ENCODE measurements at places on chromosomes 1 and 21. TPM values are rescaled to one million over a fixed set of nuclear protein-coding genes. Genes with fewer than 3 reads are reported as not detected.
A peak's percentile ranks its signal among the peaks of the same experiment; 100 is the strongest.

DNA sequence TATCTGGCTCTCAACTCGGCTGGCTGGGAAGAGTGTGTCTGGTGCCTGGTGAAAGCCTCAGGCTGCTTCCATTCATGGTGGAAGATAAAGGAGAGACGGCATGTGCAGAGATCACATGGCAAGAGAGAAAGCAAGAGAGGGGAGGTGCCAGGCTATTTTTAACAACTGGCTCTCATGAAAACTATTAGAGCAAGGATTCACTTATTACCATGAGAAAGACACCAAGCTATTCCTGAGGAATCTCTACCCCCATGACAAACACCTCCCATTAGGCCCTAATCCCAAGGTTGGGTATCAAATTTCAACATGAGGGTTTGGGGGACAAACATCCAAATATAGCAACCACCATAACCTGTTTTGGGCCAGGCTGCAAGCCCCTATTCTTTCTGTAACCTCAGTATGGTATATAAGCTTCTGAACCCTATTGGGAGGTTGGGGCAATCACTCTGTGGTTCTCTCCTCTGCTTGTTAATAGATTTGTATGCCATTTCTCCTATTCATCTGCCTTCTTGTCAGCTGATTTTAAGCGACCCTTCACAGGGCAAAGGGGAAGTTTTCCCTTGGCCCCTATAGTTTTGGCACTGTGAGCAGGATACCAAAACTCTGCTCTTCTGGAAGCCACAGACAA is 179.0 kb upstream of the TNR start:
- H3K4me1 ChIP-seq = no peaks in the 10 kb centered on the region
- no peak overlapping the region for H3K4me3 ChIP-seq
- H3K36me3 ChIP-seq = no peaks in the 10 kb centered on the region
- H3K27me3 ChIP-seq = no peaks in the 10 kb centered on the region

GRCh38 chr21:14977814-14978213 is 87.0 kb downstream of the NRIP1 start:
- H3K4me1 ChIP-seq = no peaks in the 10 kb centered on the region
- DNase-seq = no peak
- no peak overlapping the region for H3K4me3 ChIP-seq
- no peak overlapping the region for H3K27ac ChIP-seq

DNA sequence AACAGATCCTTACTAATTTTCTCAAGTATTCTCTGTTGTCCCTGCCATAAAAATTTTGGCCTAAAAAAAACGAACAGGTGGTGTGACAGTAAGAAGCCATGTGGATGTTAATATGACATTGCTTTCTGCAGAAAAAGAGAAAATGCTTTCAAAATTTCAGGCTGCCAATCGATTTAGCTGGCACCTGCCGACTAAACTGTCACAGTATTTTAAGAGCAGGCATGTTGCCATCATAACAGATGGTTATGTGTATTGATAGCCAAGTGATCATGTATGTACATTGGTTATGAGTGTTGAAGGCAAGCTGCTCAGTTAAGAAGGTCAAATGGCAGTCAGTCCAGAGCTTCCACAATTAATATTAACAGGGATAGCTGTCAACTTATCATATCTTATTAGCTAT is 1017.0 kb downstream of the MRPL39 start:
- H3K4me3 ChIP-seq = no peak overlapping the region
- H3K4me1 ChIP-seq = no peaks in the 10 kb centered on the region
- H3K27ac ChIP-seq = no peak overlapping the region
- H3K27me3 ChIP-seq = no peaks in the 10 kb centered on the region
- DNase-seq = no peak

GRCh38 chr21:26934383-26934782 is 32.5 kb downstream of the ADAMTS5 start:
- H3K27ac ChIP-seq = no peak overlapping the region
- no peaks in the 10 kb centered on the region for H3K27me3 ChIP-seq
- no peaks in the 10 kb centered on the region for H3K4me1 ChIP-seq
- no peaks in the 10 kb centered on the region for H3K36me3 ChIP-seq
- no peak overlapping the region for H3K4me3 ChIP-seq

SPATA17 gene
- polyA plus RNA-seq = not detected

DNA sequence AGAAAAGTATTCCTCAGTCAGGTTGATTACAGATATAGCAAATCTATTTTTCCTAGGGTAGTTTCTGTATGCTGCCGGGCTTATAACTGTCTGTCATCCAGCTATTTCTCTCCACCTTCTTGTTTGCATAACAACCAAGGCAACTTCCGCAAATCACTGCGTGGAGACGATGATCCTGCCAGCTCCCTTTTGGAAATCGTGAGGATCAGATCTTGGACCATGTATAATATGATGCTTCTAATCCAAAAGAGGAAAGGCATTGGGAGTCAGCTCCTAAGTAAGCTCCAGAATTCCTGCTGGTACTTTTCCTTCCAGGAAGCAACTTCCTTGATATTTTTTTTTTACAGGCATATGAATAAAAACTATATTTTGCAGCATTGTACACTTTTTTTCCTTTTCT is 445 bp upstream of the RGS4 start:
- H3K4me1 ChIP-seq = no peaks in the 10 kb centered on the region
- H3K27ac ChIP-seq = no peak overlapping the region
- DNase-seq = no peak
- H3K4me3 ChIP-seq = no peak overlapping the region
- peaks cover 16% of the 10 kb centered on the region for H3K27me3 ChIP-seq

- no peaks in the 10 kb centered on the region for H3K36me3 ChIP-seq
- no peaks in the 10 kb centered on the region for H3K27me3 ChIP-seq
- no peaks in the 10 kb centered on the region for H3K4me1 ChIP-seq
- no peak overlapping the region for H3K27ac ChIP-seq
- no peak for DNase-seq
Measured at GRCh38 chr1:232344791-232345399, 285.0 kb downstream of the SIPA1L2 start.

- H3K27me3 ChIP-seq = peaks cover 3% of the 10 kb centered on the region
- peaks cover 22% of the 10 kb centered on the region for H3K4me1 ChIP-seq
- no peak overlapping the region for H3K27ac ChIP-seq
- no peak overlapping the region for H3K4me3 ChIP-seq
- DNase-seq = no peak
- no peaks in the 10 kb centered on the region for H3K36me3 ChIP-seq
Measured at GRCh38 chr1:150549496-150550221, 451 bp downstream of the ADAMTSL4 start.

AIRE gene
- 2.0 TPM for polyA plus RNA-seq

DNA sequence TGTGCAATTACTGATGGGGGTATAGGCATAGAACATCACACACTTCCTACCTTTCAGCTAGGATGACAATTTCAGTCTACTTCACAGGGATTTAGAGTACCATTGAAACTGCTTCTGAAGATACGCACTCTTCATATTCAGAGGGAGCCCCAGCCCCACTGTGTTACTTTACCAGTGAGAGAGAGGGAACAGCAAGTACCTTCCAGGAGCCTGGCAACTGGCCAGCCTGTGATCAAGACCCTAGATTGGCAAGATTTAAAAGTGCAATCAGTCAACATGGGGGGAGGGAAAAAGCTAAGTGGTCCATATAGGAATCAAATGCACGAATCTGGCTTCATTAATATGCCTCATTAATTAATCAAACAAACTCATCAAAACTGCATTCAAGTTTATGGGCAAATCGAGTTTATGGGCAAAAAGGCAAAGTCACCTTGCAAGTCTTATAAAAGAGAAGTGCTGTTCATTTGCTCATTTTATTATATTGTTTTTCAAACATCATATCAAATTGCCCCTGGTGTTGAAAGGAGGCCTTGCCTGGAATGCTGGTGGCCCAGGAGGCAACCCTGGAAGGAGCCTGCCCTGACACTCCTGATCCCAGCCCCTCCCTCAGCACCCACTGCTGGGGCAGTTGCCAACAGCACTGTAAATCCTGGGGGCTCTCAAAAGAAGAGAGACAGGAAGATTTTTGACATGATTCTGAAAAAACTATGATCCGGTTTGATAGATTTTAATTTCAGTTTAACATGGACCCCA is 184.9 kb upstream of the DPT start:
- no peaks in the 10 kb centered on the region for H3K4me1 ChIP-seq
- H3K36me3 ChIP-seq = no peaks in the 10 kb centered on the region
- H3K27me3 ChIP-seq = no peaks in the 10 kb centered on the region
- H3K27ac ChIP-seq = no peak overlapping the region

- H3K27ac ChIP-seq = no peak overlapping the region
- no peak overlapping the region for H3K4me3 ChIP-seq
- no peak for DNase-seq
Measured at GRCh38 chr1:27018316-27018715, 5.7 kb upstream of the TENT5B start.

DNA sequence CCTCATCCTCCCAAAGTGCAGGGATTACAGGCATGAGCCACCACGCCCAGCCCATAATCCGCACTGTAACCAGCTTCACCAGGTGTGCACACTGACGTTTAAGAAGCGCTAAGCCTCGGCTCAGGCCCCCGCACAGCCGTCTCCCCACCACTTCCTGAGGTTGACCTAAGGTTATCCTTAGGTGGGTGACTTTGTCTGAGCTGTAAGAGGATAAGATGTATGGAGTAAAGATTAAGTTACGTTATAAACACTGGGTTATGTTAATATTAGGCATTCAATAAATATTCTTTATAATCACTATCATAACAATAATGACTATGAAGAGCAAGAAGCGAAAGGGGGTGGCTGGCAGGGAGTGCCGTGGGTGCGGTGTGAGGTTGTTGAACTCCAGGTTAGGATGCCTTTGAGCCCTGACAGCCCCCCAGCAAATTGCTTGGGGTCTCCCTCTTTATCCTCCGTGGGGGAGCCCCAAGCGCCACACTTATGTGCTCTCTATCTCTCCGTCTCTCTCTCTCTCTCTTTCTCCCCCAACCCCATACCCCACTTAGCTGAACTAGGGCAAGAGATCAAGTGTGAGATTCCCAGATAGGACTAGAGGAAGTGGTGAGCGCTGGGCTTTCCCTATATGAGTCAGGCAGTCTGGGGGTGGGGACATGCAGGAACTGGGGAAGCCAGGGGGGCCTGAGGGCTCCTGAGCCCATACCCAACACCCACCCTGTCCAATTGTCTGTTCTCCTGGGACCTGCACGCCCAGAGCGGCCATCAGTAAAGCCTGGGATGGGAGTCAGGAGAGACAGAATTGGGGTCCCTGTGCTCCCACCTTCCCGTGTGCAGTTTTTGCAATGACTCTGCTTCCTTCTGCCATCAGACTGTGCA is 7.6 kb downstream of the EFHD2 start:
- peaks cover 14% of the 10 kb centered on the region for H3K36me3 ChIP-seq
- H3K4me3 ChIP-seq = peak overlapping the region; percentile 53
- peaks cover 53% of the 10 kb centered on the region for H3K4me1 ChIP-seq
- DNase-seq = peak; percentile 59
- no peaks in the 10 kb centered on the region for H3K27me3 ChIP-seq
- H3K27ac ChIP-seq = peak overlapping the region; percentile 80

DNA sequence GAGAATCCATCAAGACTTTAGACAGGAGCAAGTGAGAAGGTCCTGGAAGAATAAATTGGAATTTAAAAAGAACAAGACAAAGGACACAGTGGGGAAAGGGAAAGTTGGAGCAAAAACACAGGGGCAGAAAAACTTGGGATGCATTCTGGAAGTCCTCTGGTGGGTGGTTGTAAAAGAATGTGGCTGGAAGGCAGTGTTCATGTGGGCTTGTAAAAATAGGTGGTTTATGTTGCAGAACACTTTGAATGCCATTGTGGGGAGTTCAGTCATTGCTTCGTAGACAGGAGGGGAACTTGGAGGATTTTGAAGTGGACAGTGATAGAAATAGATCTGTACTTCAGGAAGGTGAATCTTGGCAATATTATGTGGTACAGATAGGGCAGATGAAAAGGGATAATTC is 15.2 kb downstream of the KIF1B start:
- H3K36me3 ChIP-seq = no peaks in the 10 kb centered on the region
- H3K4me3 ChIP-seq = no peak overlapping the region
- no peaks in the 10 kb centered on the region for H3K4me1 ChIP-seq
- no peaks in the 10 kb centered on the region for H3K27me3 ChIP-seq
- no peak for DNase-seq

- H3K4me3 ChIP-seq = no peak overlapping the region
- H3K27me3 ChIP-seq = no peaks in the 10 kb centered on the region
Measured at GRCh38 chr1:100090471-100090870, 42.3 kb downstream of the SASS6 start.

OR4F16 gene
- polyA plus RNA-seq = not detected

DNA sequence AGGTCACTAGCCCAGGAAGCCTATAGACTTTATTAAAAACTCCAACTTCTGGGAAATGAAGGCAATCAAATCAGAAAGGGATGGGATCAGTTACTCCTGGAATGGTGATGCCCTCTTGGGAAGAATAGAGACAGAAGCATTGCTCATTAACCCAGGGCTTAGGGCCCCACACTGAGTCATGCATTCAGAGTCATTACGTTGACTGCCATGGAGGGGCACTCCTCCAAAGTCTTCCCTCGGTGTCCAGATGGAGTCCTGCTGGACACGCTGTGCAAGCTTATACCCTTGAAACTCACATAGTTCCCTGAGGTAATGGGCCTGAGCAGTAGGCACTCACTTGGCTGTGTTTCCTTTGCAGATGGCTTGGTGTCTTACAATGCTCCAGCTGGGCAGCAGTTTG is 35.2 kb upstream of the HSD17B7 start:
- no peak overlapping the region for H3K27ac ChIP-seq
- H3K27me3 ChIP-seq = no peaks in the 10 kb centered on the region
- H3K4me3 ChIP-seq = no peak overlapping the region
- no peaks in the 10 kb centered on the region for H3K4me1 ChIP-seq

DNA sequence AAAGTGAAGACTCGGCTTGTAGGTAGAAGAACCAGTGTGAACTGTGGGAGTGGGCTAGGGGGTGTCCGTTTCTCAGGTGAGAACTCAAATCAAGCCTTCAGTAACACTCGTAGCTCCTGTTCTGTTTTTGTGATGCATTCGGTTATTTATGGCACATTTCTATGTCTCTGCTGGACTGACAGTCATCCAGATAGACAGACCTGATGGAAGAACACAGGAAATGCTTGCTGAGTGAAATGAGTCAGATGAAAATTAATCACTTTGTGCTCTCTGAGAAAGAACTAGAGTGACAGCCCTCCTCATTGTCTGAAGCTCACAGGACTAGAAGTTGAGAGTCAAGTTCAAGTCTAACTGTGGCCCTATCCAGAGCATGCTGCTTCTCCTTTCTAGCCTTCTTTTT is 360.1 kb upstream of the PLXNA2 start:
- peak; percentile 6 for DNase-seq
- H3K4me3 ChIP-seq = no peak overlapping the region
- H3K27me3 ChIP-seq = no peaks in the 10 kb centered on the region
- no peaks in the 10 kb centered on the region for H3K36me3 ChIP-seq

DEDD gene
- 46.4 TPM for polyA plus RNA-seq

DNA sequence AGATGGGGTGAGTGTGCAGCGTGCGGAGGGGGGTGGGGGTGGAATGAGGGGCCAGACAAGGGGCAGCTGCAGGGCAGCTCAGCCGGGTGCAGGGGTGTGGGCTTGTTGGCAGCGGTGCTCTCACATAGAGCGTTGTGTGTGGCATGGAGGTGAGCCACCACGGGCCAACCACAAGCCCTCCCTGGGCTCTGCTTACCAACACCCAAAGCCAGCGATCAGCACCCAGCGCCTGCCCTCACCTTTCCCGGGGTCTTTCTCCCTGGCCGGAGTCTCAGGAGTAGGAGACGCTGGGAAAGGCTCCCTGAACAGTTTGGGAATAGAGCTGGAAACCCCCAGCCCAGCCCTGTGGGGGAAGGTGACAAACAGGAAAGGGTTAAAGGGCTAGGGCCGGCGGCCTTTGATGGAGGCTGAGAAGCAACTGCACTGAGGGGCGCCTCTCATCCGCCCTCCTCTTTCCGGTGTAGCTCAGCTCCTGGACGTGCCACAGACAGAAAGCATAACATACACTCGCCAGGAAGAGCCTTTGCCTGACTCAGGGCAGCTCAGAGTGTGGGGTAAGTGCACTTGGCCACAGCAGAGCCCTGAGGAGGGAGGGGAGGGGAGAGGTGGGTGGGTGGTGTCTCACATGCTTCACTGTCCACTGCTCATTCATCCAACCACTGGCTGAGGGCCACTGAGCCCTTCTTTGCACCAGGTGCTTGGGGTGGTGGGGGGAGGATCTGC is 577 bp downstream of the IKBKE start:
- peaks cover 27% of the 10 kb centered on the region for H3K36me3 ChIP-seq
- H3K4me1 ChIP-seq = peaks cover 79% of the 10 kb centered on the region
- H3K27ac ChIP-seq = peak overlapping the region; percentile 80

Data from CD4-positive, CD25-positive, alpha-beta regulatory T cell (primary cell).